ENCODE measurements at places on chromosomes 3 and 15. TPM values are rescaled to one million over a fixed set of nuclear protein-coding genes. Genes with fewer than 3 reads are reported as not detected.

Gene GPR171
- 1.0 TPM for total RNA-seq

Gene SLC22A14
- total RNA-seq = not detected

Gene CPNE9
- 0.30 TPM for total RNA-seq

Gene C3orf49
- not detected for total RNA-seq

Gene ZPLD1
- not detected for total RNA-seq

Gene CCDC174
- 20.6 TPM for total RNA-seq

Gene GOLGA8T
- total RNA-seq = not detected

Gene TAGLN3
- total RNA-seq = 1.5 TPM

Gene ERICH6
- total RNA-seq = not detected

Gene SPINK8
- not detected for total RNA-seq

Gene ADAMTS17
- total RNA-seq = 6.2 TPM

Gene GALNT15
- total RNA-seq = 11.0 TPM

Gene CHRNB4
- not detected for total RNA-seq

Gene HTR3E
- total RNA-seq = not detected

Gene CHRNA5
- total RNA-seq = not detected

Gene MYO1E
- total RNA-seq = 61.7 TPM

Gene TMEM45A
- total RNA-seq = 5.7 TPM

Gene GOLGA8G
- not detected for total RNA-seq

Gene TGM4
- total RNA-seq = not detected

Gene ECT2
- total RNA-seq = 13.5 TPM

Gene GOLGA6L10
- 0.34 TPM for total RNA-seq

Gene ADIPOQ
- total RNA-seq = not detected

Gene AP4E1
- 10.0 TPM for total RNA-seq

Gene CPLX3
- total RNA-seq = not detected

Gene LIPH
- 29.2 TPM for total RNA-seq

Gene NRROS
- total RNA-seq = 14.9 TPM

Gene BFSP2
- not detected for total RNA-seq

Gene PRKCI
- total RNA-seq = 34.6 TPM

Gene CEP152
- 6.4 TPM for total RNA-seq

Gene SAMMSON
- total RNA-seq = not detected

Gene PLS1
- 27.1 TPM for total RNA-seq

Gene SPTSSB
- 1.1 TPM for total RNA-seq

Gene HRG
- total RNA-seq = not detected

Gene TBCCD1
- 10.3 TPM for total RNA-seq
